Right lung (tissue), 10 donors: ENCODE measurements at places on chromosomes 2 and 18. TPM values are rescaled to one million over a fixed set of nuclear protein-coding genes. Genes with fewer than 3 reads are reported as not detected.

PKDCC gene
- polyA plus RNA-seq, result 97.6 TPM

AFF3 gene
- polyA plus RNA-seq, result 19.1 TPM

ABCA12 gene
- polyA plus RNA-seq, result 0.11 TPM

CDH20 gene
- 0.13 TPM for polyA plus RNA-seq

LIPT1 gene
- 16.6 TPM for polyA plus RNA-seq

SERPINE2 gene
- polyA plus RNA-seq, result 89.9 TPM

PRSS56 gene
- polyA plus RNA-seq, result not detected

DNA sequence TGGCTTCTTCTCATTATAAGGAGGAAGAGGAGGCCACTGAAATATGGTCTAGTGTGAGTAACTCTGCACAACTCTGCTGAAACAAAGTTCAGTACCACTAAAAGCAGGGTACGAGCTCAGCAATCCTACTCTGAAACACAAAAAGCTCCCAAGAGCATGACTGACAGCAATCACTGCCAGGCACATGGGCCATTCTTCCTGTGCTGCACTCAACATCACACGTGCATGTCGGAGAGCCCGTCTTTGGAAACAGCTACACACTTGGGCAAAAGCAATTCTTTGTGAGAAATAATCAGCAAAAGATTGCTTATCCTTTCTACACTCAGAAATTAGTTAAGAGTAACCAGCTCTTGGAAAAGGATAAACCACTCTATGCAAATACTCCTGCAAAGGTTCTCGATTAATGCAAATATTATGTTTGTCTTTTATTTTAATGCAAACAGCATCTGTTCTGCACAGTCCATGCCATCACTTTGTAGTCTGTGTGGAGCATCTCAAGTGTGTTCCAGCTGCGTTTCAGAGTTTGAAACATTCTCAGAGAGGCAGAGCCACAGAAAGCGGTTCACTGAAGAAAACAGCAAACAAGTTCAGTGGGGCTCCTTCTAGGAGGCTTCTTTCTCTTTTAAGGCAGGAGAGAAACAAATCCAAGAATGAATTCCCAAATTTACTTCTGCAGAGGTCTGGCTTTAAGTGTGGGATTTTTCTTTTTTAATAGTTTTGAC is 145.0 kb downstream of the HDAC4 start:
- DNase-seq, result no peak

- DNase-seq, result no peak
These were observed 212.6 kb downstream of the ACKR3 start for GRCh38 chr2:236781933-236782816.

- DNase-seq, result peak; percentile 15
These were observed 20.5 kb upstream of the LRPPRC start for GRCh38 chr2:44016282-44016681.

GRCh38 chr2:45725731-45726130 is 74.3 kb downstream of the PRKCE start:
- no peak for DNase-seq

DNA sequence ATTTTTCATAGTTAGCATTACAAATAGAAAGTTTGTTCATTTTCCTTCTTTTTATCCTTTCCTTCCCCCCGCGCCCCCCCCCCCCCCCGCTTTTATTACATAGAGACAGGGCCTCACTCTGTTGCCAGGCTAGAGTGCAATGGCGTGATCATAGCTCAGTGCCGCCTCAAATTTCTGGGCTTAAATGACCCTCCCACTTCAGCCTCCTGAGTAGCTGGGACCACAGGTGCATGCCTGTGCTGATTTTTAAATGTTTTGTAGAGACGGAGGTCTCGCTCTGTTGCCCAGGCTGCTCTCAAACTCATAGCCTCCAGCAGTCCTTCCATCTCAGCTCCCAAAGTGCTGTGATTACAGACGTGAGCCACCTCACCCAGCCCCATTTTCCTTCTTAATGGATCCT is 91.2 kb upstream of the ALPP start:
- no peak for DNase-seq

DNA sequence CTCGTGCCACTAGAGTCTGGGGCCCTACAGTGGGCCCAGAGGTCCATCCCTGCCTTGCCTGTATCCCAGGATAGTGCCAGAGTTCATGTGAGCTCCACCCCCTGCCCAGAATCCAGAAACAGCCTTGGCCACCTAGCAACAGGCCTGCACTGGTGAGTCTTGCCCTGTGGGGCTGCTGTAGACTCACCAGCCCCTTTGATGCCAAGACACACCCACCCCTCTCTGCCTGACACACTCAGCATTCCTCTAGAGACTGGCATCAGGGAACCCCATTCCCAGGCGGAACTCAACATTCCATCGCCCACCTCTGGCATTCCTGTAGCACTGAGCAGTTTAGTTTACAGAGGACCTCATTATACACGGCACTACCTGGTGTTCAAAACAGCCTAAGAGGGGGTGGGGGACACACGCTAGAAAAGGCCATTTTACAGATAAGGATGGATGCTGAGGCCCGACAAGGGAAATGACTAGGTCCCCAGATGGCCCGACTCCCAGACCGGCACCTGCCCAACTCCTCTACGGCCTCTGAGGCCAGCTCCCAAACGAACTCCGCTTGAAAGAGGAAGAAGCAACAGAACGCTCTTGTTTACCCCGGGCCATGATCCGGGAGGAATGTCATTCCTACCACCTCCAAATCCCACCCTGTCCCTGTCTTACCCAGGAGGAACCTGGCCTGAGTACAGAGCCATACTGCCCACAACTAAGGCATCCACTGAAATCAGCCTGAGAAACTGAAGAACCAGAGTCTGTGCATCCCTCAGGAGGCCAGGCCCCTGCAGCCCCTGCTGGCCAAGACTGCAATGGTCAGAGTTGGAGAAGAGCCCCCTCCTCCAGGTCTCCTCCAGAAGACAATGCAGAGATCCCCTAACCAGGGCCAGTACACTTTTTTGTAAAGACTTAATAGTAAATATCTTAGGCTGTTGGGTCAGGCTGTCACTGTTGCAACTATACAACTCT is 180.2 kb downstream of the TNS1 start:
- DNase-seq, result no peak

DNA sequence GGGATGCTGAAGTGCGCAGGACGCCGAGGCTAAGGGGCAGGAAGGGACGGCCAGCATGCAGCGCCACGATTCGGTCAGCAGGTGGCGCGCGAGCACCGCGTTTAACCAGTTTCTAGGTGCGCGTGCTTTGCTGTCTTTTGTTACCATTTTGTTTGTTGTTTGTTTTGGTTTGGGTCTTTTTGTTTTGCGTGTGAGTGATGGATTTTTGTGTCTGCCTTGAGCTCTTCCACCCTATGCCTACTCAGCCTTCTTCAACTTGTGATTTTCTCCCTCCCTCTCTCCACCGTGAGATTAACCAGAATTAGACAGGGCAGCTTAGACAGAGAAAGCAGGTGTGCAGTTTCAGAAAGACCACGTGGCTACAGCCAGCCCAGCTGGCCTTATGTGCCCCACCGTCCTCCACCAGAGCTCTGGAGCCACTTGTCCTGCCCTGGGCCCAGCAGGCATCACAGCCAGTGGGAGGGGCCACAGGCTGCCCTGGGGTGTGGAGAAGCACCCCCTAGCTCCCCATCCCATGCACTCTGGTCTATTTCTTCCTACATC is 180.2 kb downstream of the RNF144A start:
- peak; percentile 60 for DNase-seq

GRCh38 chr2:109707281-109708147 is 86.6 kb upstream of the RGPD5 start:
- no peak for DNase-seq

GRCh38 chr2:241366678-241367077 is 10.6 kb downstream of the FARP2 start:
- no peak for DNase-seq

- DNase-seq, result no peak
These were observed 237.2 kb downstream of the INSIG2 start for GRCh38 chr2:118325321-118325955.

DNA sequence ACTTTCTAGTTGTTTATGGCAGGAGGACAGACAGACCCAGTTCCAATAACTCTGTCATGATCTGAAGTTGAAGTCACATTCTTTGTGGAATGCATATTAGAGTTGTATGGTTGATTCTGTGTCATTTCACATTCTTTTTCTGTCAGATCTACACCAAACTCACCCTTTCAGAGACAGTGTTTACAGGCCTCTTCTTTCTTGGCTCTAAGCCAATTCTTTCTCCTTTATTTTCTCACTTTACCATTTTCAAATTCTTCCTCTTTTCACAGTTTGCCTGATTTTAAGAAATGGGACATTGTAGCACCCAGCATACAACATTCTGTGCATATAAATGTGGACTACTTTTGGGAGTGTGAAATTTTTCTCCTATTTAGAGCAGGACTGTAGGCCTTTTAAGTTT is 103.7 kb downstream of the CCDC85A start:
- no peak for DNase-seq

- no peak for DNase-seq
These were observed 108.3 kb upstream of the MAP3K20 start for GRCh38 chr2:172967036-172967982.

DNA sequence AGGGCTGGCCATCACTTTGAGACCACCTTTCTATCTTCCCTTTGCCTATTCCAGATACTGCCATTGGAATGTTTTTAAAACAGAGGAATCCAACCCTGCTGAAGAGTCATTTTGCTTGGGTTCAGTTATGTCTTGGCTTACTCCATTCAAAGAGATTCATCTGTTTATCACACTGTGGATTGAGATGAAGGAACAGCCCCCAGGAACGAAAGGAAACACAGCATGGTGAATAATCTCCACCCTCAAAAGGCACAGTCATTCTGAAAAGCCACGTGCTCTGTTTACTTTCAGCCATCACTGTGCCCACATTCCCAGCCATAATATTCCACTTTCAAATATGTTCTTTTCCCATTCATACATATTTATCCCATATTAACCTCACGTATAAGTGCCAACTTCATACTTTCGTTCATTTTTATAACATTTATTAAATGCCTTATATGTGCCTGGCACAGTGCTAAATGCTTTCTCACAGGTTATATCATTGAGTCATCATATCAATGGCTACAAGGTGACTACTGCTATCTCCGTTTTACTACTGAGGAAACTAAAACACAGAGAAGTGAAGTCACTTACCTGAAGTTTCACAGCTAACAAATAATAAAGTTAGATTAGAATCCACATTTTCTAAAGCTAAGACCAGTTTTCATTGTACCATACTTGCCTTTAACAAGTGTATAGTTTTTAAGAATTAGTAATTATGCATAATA is 143.6 kb downstream of the OSR1 start:
- no peak for DNase-seq

GRCh38 chr18:8416212-8417019 is 192.8 kb upstream of the RAB12 start:
- DNase-seq, result no peak

DNA sequence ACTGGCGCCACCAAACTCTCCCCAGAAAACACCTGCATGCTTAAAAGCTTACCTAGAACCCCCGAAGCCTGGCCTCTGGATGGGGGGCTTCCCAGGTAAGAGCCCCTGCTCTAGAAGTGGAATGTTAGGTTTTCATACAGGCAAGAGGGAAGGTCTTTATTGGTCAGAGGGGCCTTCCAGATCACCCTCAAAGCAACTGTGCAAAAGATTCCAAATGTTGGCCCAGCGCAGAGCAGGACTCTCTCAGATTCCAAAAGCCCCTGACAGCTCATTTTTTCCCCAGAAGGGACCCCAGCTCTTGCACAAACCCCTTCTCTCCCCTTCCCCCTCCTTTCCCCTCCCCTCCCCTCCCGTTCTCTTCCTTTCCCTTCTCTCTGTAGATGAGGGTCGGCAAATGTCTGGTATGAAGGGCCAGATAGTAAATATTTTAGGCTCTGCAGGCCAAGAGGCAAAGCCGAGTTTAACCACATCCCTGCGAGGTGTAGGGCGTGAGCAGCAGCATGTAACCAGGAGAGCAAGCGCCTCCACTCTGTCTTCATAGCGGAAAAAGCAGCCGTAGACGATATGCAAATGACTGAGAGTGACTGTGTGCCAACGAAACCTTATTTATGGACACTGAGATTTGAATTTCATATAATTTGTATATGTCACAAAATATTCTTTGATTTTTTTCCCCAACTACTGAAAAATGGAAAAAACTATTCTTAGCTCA is 116.9 kb downstream of the SMAD7 start:
- DNase-seq, result peak; percentile 26

DNA sequence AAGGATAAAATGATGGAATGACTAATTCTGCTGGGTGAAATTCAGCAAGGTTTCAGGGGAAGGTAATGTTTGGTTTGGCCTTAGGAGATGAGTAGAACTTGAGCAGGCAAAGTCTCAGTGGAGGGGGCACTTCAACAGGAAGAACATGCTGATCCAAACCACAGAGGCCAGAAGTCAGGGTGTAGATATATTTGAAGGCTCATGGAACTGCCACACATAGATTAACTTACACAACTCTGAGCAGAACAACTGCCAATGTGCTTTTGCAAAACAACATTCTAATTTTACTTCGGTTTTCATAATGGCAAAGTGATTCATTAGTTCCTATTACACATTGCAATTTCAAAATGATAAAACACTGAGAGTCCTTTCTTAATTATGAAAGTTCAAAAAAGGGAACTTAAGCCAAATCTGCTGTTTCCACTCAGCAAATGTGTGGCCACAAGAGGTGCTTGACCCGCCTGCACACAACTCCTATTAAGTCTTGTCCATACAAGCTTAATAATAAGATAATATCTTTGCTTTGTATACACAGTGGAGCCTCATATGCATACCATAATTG is 284.8 kb downstream of the MREG start:
- no peak for DNase-seq
